ENCODE measurements at places on chromosomes 1 and 21. TPM values are rescaled to one million over a fixed set of nuclear protein-coding genes. Genes with fewer than 3 reads are reported as not detected.

The KIF1B gene
- total RNA-seq, result 38.7 TPM

The AGT gene
- under 0.01 TPM for total RNA-seq

The IFNLR1 gene
- total RNA-seq, result not detected

The SYCP1 gene
- total RNA-seq, result not detected

The CYP4A22 gene
- total RNA-seq, result not detected

The AKT3 gene
- total RNA-seq, result 52.0 TPM

The LRRC38 gene
- total RNA-seq, result not detected

The IGFN1 gene
- total RNA-seq, result not detected

The MCOLN2 gene
- total RNA-seq, result under 0.01 TPM
